ENCODE measurements at places on chromosomes 1 and 21.

GRCh38 chr1:193338194-193338593, 151.8 kb upstream of the B3GALT2 start:
- DNase-seq: no peak

GRCh38 chr1:35371506-35371905, 103.0 kb downstream of the ZMYM4 start:
- DNase-seq: no peak

GRCh38 chr1:167503626-167504466, 14.5 kb downstream of the CD247 start:
- DNase-seq: peak; percentile 37

DNA sequence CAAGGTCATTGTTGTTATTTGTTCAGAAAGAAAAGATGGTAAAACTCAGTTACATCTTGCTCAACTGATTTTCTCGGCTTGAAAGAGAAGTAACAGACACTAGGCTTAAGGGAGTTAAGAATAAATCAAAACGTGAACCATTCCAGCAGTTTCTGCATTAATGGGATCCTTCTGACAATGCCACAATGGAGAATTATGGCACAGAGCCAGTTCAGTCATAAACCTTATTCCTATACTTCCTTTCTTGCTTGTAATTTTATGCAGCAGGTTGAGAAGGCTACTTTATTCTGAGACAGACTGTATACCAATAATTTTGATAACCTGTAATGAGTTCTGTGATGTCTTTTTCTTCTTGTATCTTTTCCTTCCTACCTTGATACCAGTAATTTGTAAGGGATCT, 167.0 kb downstream of the C1orf21 start:
- DNase-seq: no peak

- peak; percentile 87 for DNase-seq
Observed at GRCh38 chr1:229661022-229661877, 35.2 kb downstream of the URB2 start.

- DNase-seq: no peak
Observed at GRCh38 chr1:175005085-175005783, 5.5 kb downstream of the CACYBP start.

DNA sequence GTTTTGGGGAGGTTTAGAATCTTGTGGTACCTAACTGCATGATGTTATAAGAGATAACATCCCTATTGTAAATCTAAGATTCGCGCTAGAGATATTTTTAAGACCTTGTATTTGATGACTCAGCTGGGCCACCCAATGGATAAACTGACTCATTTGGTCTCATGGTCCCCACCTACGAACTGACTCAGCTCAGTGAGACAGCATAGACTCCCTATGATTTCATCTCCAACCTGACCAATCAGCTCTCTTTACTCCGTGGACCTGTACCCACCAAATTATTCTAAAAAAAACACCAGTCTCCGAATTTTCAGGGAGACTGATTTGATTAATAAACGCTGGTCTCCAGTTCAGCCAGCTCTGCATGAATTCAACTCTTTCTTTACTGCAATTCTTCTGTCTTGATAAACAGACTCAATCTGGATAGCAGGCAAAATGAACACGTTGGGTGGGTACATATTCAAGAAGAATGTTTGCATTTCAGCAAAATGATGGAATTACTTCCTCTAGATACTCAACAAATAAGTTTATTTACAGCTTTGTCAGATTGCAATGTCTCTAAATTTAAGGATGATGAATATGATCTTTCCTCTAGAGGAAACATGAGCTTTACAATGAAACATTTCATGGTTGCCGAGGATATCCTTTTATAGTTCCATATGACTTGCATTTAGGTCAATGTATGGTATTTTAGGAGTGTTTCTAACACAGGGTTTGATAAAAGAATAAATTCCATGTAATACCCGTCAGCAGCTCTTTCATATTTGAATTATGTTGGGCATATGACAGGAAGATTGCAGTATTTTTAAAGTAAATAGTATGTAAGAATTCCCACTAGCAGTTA, 516.6 kb upstream of the RGS18 start:
- no peak for DNase-seq

- DNase-seq: no peak
Observed at GRCh38 chr1:168387781-168388760, 107.4 kb downstream of the TBX19 start.

DNA sequence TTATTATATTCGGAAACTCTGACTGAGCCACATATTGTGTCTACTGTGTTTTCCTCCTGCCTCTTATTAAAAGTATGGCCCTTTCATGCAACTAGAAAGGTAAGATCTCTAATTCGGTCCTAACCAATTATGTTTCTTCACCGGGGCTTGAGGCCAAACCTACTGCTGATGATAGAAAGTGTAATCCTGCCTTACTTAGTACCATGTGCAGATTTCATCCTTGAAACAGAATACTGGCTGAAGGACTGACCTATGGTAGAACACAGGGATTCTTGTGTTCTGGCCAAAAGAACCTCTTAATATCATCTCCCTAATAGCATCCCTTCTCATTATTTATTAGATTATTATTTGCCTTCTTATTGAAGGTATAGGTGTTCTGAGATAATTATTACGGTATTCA, 72.6 kb downstream of the TOR3A start:
- DNase-seq: no peak

DNA sequence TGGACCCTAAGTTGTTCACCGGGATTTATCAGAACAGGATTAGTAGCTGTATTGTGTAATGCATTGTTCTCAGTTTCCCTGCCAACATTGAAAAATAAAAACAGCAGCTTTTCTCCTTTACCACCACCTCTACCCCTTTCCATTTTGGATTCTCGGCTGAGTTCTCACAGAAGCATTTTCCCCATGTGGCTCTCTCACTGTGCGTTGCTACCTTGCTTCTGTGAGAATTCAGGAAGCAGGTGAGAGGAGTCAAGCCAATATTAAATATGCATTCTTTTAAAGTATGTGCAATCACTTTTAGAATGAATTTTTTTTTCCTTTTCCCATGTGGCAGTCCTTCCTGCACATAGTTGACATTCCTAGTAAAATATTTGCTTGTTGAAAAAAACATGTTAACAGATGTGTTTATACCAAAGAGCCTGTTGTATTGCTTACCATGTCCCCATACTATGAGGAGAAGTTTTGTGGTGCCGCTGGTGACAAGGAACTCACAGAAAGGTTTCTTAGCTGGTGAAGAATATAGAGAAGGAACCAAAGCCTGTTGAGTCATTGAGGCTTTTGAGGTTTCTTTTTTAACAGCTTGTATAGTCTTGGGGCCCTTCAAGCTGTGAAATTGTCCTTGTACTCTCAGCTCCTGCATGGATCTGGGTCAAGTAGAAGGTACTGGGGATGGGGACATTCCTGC, 3.9 kb upstream of the OLFML3 start:
- DNase-seq: no peak

GRCh38 chr1:31715087-31715872, 11.5 kb upstream of the COL16A1 start:
- peak; percentile 98 for DNase-seq

GRCh38 chr1:64981601-64982533, 15.5 kb upstream of the JAK1 start:
- DNase-seq: no peak

GRCh38 chr1:154772606-154773506, 97.2 kb downstream of the KCNN3 start:
- DNase-seq: no peak

DNA sequence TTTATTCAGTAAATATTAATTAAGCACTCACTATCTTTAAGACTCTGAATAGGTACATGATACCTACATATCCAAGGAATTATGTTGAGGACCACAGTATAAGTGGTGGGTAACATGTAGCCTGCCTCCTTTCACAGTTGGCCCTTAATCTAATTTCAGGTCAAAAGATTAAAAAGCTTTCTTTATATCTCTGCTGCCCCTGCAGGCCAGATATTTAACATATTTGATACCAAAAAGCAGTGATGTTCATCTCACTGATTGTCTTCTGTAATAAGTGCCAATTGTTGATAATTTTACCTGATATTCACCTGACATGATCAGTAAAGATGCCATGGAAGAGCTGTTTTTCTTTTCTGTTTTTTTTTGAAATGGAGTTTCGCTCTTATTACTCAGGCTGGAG, 36.5 kb downstream of the RLF start:
- no peak for DNase-seq
